Stimulated activated CD8-positive, alpha-beta memory T cell treated with anti-CD3 and anti-CD28 coated beads, Interleukin-7, amount 100 ng/mL, for 1 hour (primary cell): ENCODE measurements at places on chromosomes 5 and 9.

DNA sequence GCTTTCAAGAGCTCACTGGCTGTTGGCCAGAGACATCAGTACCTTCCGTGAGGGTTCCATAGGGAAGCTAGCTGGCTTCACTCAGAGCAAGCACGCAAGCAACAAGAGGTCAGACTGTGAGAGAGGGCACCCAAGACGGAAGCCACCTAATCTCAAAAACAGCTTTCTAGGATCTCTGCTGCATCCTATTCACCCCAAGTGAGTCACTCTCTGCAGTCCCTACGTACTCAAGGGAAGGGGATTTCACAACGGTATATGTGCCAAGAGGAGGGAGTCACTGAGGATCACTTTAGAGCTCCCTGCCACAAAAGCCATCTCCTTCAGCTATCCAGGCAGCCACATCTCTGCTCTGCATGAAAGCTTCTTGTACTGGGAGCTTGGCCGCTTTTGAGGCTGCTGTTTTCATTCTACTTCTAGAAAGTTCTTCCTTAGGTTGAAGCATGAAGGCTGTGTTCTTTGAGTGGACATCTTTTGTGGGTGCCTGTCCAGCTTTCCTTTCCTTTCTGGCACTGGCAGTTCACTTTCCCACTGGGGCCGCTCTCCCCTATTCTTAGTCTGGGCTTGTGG, 249.5 kb downstream of the MAN2A1 start:
- no peak for DNase-seq

- DNase-seq = no peak
Measured at GRCh38 chr5:153752890-153753289, 262.4 kb downstream of the GRIA1 start.

DNA sequence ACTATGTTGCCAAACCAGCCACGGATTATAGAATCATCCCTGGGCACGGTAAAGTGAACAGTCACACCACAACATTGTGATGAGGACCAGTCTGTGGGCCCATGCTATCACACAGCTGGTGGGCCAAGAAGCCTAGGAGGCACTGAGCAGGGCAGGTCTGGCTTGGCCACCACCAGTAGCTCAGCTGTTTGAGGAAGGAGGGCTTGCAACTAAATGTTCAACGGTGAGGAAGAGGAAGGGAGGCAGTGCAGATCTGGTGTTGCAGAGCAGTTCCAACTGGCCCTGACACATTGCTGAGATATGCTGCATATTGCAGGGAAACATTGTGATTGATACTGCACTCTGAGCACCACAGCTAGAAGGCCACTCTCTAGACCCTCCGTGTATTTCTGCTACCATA, 77.9 kb upstream of the ATG10 start:
- DNase-seq = no peak

- DNase-seq = no peak
Measured at GRCh38 chr9:12095931-12096330, 597.3 kb upstream of the TYRP1 start.

DNA sequence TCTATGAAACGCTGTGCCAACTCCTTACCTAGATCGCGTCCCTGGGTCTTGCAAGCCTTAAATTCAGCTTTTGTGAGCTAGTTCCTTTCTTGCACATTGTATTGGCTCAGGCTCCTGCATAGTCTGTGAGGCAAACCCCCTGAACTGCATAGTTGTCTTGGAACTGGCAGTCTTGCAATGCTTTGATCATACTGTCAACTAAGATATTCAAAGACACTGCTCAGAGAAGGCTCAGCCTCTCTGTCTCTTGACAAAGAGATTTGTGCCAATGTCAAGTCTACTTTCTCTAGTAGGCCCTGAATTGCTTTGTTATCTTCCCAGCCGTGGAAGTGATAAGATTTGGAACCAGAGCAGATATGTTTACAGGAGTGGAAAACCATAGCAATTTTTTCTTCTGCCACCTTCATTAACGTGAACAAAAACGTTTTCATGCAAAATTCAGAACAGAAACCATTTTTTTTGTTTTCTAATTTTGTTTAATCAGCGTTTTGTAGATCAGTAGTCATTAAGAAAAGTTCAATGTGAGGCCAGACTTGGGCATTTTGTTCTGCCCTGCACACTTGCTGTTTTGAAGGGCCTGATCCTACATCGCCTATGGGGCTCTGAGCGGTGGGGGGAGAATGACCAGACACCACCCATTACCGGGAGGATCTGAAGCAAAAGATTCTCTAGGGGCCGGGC, 27.6 kb upstream of the ENTREP1 start:
- DNase-seq = no peak

DNA sequence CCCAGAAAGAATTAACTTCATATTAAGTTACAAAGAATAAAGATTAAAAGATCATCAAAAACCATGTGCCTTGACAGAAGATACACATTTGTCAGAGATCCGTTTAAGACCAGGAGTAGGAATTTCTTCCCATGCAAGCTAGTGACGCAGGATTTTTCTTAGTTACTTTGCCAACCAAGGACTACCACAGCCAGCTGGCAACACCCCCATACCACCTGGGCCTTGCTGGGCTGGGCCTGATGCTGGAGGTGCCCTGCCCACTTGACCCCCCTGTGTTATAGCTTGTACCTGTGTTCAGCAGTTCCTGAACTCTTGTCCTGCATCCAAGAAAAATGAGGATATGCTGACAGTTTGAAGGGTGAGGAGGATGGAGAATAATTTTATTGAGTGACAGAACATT, 290.9 kb upstream of the SMC2 start:
- DNase-seq = no peak

DNA sequence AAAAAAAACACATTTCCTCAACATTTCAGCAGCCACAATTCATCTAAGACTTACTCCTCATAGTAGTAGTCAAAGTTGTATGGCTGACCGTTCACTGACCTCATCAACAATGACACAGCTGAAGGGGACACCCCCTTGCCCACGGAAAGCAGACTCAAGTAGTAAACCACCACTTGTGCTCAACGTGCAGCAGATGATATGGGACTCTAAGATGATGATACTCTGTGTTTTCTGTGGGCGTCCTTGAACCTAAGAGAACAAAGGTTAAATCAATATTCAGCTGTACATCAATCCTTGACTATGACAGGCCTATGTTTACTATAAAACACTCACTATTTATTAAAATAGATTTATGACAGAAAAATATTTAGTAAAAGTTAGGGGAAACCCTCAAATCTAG, 71.6 kb downstream of the SETX start:
- no peak for DNase-seq

DNA sequence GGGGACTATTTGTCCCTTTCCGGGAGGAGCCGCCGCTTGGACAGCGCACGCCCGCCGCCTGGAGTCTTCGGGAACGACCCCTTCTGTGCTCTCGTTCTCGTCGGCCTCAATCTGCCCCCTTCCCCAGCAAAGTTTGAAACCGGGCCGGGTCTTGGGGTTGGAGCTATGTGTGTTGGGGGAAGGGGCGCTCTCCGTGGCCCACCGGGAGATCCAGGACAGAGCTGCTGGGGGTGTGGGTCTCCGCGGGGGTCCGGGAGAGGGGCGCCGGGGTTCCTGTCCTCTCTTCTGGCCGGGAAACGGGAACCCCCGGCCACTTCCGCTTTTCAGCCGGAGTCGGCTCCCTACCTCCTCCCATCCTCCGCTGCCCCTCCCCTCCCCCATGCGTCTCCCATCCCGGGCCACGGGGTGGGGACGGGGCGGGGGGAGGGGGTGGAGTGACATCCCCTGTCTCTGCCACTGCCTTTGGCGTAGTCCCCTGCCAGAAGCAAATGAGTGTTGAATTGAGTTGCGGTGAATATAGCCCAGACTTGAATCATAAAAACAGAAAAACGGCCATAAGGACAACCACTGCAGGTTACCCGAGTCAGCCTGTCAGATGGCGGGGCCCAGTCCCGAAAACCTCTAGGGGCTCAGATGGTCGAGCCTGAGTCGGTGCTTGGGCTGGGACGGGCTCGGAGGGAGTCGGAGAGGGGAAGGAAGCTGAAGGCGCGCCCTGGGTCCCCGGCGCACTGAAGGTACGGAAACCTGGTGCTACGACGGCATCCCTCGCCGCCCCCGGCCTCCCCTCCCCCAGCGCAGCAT, 1.1 kb downstream of the CPLX2 start:
- no peak for DNase-seq

- DNase-seq = no peak
Measured at GRCh38 chr5:83363111-83363885, 108.2 kb upstream of the VCAN start.

DNA sequence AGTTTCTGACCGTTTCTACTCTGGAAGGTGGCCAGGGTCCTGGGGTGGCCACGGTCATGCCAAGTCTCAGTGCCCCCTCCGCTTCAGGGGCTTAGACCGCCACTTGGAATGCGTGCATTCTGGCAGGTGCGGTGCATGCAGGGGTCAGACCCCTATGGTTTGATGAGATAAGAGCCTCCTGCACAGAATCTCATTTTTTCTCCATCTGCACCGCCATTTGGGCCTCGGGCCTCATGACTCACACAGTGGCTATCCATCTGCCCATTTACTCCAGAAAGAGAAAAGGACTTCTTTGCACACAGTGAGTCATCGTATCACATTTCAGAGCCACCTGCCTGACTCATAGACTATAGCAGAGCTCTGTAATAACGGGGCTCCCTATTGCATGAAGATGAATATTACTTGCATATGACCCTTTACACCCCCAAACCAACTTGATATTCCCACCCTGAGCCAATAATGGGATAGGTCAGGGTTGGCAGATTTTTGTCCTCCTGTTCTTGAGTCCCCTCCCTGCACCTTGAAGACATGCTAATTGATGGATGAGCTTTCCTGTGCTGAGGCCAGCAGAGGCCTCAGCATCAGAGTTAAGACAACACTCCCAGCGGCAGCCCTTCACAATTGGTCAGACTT, 157.4 kb downstream of the NR3C1 start:
- no peak for DNase-seq

- no peak for DNase-seq
Measured at GRCh38 chr5:132459031-132459982, 31.3 kb downstream of the IRF1 start.

- no peak for DNase-seq
Measured at GRCh38 chr9:32455738-32456137, 70.3 kb downstream of the RIGI start.

DNA sequence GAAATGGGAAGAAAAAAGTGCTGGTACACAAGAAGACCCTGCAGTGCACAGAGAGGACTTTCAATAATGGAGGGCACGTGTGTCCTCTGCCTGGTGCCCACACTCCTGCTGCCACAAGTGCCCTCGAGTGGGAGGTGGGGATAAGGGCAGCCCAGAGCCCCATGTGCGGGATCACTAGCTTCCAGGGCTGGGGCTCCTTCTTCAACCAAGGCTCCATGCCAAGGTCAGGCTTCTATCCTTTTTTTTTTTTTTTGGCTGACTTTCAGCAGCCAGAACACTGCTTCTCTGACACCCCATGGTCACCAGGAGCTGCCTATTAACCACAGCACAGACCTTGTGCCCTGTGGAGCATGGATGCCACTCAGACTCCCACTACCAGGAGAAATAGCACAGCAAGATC, 7.5 kb downstream of the ACSL6 start:
- DNase-seq = no peak

DNA sequence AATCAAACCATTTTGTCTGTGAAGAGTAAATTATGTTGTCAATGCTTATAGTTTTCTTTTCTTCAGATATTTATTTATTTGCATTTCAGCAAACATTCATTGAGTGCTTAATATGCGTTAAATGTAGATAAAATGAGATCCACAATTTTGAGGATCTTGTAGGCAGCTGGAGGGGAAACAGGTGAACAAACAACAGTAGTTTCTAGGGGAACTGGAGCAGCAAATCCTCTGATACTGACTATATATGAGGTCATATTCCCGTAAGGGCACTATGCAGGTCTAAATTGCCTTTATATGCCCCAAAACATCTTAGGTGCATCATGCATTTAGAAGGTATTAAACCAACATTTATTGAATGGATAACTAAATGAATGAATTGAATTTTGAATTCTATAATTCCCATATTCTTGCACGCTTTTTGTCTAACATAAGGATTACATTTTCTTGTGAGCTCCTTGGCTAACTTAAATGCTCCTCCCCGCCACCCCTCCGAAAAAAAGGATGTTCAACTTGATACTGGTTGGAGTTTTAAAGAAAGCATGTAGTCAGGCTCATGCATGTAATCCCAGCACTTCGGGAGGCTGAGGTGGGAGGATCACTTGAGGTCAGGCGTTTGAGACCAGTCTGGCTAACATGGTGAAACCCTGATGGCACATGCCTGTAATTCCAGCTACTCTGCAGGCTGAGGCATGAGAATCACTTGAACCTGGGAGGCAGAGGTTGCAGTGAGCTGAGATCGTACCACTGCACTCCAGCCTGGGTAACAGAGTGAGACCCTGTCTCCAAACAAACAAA, 299.8 kb downstream of the TMEM38B start:
- no peak for DNase-seq

- no peak for DNase-seq
Measured at GRCh38 chr5:138096997-138097828, 13.4 kb downstream of the WNT8A start.

- no peak for DNase-seq
Measured at GRCh38 chr9:128096616-128097536, 28.8 kb downstream of the SLC25A25 start.

- no peak for DNase-seq
Measured at GRCh38 chr5:89613222-89613956, 730.4 kb upstream of the MEF2C start.

DNA sequence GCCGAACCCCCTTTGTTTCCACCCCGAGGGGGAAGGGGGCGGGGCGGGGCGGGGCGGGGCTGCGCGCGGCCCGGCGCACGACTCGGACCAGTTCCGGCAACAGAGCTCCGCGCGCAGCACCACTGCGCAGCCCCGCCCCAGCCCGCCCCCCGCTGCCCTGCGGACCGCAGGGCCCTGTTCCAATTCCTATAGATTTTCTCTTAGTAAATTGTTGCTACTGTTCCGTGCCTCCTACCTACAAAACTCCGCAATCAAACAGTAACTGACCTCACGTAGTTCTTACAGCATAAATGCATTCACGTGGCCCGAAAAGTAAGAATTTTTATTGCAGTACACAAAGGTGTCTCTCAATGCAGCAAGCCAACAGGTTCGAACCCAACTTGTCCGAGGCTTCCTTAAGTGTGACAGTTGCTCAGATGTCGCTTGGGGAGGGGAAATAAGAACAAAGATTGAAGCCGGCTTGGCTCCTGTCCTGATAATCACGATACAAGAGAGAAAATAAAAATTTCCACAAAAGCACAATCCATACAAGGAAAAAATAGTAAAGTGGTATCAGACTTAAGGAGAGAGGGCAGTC, 1.2 kb upstream of the RNF38 start:
- no peak for DNase-seq

GRCh38 chr5:120613729-120614128, 149.6 kb downstream of the PRR16 start:
- no peak for DNase-seq

DNA sequence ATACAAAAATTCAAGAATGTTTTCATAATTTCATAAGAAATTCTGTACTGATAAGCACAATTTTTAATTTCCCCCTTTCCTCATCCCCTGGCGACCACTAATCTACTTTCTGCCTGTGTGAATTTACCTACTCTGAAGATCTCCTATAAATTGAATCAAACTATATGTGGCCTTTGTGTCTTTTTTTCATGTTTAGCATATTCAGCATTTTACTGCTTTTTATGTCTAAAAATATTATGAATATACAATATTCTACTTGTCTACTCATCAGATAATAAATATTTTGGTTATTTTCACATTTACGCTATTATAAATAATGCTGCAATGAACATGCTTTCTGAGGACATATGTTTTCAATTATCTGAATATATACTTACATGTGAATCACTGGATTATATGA, 144.8 kb downstream of the CYLC2 start:
- no peak for DNase-seq

GRCh38 chr5:956941-957747, 51.5 kb upstream of the NKD2 start:
- DNase-seq = no peak
